ENCODE measurements at places on chromosomes 1 and 21.

GRCh38 chr1:114455102-114455785 lies 55.8 kb downstream of the TRIM33 start:
- DNase-seq: no peak

- no peak for DNase-seq
These were observed 8.4 kb downstream of the LUZP1 start for GRCh38 chr1:23159963-23160877.

GRCh38 chr1:59316497-59317128 lies 19.7 kb downstream of the FGGY start:
- peak; percentile 53 for DNase-seq

GRCh38 chr21:39175154-39175553 lies 8.1 kb downstream of the PSMG1 start:
- peak; percentile 34 for DNase-seq

DNA sequence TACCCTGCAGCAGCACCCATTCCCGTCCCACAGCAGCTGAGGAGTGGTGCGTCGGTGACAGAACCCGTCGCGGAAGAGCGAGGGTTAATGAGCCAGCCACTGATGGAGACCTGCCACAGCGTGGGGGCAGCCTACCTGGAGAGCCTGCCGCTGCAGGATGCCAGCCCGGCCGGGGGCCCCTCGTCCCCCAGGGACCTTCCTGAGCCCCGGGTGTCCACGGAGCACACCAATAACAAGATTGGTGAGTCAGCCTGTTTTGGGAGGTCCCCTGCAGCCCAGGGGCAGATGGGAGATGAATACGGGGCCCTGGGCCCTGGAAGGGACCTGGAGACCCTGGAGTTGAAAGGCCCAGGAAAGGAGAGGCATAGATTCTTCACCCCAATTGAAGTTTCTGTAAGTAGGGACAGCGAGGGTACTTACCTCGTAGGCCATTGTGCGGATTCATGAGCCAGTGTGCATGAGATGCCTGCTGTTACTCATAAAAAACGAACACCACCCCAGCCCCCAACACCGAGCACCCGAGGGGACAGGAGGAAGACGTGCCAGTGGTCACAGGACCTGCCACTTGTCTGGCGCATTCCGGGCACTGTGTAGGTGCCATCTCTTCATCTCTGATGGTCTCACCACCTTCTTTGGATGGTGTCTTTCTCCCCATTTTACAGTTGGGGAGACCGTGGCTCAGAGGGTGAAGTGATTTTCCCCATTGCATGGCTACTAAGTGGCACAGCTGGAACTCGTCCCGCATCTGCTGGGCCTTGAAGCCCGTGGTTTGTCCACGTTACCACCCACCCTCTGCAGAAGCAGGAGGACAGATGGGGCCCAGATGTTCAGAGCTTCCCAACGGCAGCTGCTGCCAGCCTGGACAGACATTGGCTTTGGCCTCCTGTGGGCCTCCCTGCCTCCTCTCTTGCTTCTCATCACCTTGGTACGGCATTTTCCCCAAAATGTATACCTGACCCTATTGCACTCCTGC lies 28.3 kb upstream of the TNFRSF1B start:
- no peak for DNase-seq

DNA sequence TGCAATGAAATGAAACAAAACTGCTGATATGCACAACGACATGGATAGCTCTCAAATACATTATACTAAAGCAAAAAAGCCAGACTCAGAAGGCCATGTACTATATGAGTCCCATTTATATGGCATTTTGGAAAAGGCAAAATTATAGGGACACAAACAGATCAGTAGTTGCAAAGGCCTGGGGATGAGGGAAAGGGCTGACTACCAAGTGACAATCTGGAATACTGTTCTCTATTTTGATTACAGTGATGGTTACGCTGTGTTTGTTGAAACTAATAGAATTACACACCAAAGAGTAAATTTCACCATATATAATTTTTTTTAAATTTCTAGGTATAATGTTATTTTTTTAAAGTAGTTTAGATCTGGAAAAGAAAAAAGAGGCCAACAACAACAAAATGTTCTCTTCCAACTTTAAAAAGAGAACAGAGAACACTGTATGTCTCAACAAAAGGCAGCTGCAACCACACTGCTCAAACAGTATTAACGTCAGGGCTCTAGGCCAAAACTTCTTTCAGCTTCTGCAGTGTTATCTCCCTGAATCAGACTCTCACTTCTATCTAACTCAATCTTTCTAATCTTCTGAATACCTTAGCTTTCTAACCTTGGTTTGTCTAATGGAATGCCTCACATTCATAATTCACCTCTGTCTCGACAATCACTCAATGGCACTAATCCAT lies 75.8 kb downstream of the FOXJ3 start:
- DNase-seq: peak; percentile 6

GRCh38 chr1:200471739-200472138 lies 61.9 kb upstream of the ZNF281 start:
- DNase-seq: no peak

GRCh38 chr1:148161053-148161901 lies 9.2 kb upstream of the NBPF11 start:
- no peak for DNase-seq

DNA sequence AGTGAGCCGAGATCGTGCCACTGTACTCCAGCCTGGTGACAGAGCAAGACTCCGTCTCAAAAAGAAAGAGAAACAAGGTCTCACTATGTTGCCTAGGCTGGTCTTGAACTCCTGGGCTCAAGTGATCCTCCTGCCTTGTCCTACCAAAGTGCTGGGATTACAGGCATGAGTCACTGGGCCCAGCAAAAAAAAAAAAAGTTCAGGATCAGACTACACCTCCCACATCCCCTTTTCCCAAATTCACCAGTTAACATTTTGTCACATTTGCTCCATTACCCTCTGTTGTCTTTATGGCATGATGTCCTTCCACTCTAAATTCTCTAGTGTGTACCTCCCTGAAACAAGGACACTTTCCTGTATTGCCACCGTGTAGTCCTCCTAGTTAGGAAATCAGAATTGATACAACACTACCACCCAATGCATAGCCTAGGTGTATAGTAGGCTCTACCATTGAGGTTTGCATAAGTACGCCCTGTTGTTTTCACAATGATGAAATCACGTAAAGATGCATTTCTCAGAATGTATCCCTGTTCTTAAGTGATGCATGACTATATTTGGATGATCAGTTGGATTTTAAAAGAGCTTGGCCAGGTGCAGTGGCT lies 10.7 kb downstream of the SPEN start:
- DNase-seq: no peak

- peak; percentile 92 for DNase-seq
These were observed 79.7 kb downstream of the NGF start for GRCh38 chr1:115258302-115258866.

DNA sequence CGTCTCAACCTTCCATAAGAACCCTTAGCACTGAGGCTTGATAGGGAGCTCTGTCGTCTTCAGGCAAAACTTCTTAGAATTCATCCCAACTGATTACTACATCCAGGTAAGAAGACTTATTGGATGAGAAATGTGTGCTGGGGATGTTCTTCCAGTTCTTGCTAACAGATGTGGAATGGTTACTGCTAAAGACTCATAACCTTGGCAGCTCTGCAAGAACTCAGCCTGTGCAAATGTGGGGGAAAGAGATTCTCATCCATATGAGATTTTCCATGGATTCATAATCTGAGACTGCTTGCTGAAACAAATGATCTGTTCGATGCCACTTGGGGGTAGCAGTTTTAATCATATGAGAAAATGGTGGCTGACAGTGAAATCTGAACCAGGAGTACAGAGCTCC lies 48.2 kb downstream of the NTPCR start:
- no peak for DNase-seq

DNA sequence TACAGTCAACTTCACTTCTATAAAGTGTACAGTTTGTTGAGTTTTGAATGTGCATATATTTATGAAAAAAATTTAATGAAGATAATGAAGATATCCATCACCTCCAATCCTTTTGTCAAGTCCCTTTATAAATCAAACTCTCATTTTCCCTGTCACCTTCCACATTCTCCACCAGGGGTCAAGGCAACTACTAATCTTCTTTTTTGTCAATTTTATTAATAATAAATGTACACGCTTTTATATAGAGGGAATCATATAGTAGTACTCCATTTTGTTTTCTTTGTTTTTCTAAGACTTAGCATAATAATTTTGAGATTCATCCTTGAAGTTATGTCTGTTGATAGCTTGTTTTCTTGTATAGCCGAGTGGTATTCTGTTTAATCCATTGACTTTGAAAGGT lies 1594.2 kb upstream of the PRMT6 start:
- DNase-seq: no peak

DNA sequence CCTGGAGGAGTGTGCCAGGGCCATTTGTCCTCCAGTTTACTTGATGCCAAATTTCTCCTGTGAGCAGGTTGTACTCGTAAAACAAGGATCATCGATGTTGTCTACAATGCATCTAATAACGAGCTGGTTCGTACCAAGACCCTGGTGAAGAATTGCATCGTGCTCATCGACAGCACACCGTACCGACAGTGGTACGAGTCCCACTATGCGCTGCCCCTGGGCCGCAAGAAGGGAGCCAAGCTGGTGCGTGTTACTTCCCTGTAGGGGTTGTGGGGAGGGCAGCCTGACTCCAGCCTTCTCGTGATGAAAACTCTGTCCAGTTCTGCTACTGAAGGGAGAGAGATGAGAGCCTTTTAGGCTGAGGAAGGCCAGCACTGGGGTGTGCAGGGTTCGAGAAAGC lies 2.2 kb downstream of the RPS8 start:
- DNase-seq: no peak

Measured in fibroblast of skin of back (primary cell).